ENCODE measurements at places on chromosomes 2 and 18.

DNA sequence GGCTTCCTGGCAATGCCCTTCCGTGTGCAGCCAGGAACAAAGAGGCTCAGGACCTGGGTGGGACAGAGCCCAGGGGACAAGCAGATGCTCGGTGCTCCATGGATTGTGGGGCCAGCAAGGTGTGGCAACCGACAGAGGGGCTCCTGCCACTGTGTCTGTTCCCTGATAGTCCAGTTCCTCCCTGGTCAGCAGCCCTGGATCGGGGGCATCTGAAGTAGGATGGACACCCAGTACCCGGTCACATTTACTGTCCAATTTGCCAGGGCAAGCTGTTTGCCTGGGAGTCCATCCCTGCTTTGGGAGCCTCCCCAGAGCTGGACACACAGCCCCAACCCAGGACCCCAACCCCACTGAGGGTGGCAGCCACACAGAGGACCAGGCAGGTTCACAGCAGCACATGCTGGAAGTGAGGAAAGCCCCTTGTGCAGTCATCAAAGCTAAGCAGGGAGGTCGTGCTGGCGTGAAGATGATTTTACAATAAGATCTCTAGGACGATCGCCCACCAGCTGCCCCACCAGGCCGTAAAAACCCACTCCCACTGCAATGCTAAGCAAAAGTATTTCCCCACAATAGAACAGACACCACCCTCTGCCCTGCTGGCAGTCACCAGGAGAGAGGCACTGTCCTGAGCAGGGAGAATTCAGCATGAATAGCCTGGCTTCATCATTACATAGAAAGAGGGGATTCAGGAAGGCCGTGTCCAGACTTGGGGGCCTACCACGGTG lies 141.7 kb downstream of the NDUFA10 start:
- H3K4me3 ChIP-seq, result no peak overlapping the region
- H3K4me1 ChIP-seq, result no peaks in the 10 kb centered on the region
- peaks cover 18% of the 10 kb centered on the region for H3K27me3 ChIP-seq

DNA sequence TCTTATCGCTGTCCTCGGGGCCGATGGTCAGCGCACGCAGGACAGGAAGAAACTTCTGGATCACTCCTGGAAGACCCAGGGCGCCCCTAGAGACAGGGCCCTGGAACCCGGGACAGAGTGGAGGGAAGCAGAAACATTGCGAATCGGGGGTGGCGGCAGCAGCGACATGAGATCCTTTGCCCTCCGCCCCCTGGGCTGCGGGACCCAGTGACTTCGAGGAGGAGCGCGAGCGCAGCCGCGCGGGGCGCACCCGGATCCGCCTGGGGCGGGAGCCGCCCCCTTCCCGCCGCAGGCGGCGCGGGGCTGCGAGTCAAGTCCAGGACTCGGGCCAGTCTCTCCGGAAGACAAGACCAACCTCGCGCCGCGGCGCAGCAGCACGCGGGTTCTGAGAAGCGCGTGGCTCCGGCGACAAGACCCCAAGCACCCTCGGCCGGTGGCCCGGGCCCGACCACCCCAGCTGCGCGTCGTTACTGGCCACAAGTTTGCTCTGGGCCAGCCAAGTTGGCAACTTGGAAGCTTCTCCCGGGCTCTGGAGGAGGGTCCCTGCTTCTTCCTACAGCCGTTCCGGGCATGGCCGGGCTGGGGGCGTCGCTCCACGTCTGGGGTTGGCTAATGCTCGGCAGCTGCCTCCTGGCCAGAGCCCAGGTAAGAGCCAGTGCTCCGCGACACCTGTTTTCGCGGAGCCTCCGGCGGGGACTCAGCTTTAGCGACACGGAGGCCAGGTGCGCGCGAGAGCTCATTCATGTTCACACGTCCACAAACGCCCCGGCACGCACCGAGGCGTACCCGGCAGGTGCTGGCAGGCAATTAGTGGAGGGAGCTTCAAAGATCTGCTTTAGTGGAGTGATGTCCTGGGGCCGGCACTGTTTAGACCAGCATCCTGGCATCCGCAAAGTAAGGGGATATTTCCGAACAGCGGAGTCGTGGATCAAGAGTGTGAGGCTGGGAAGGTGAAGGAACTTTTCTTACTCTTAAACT lies at the start of gene PTH2R:
TSS of gene PTH2R (plus strand) at position 319 of the 978 bp plus-strand sequence. CDS start at position 571, 252 bp downstream.
- H3K36me3 ChIP-seq, result no peaks in the 10 kb centered on the region
- no peak for DNase-seq
- H3K4me1 ChIP-seq, result peaks cover 5% of the 10 kb centered on the region
- no peak within 1 kb of the TSS for H3K27ac ChIP-seq
- H3K27me3 ChIP-seq, result peaks cover 45% of the 10 kb centered on the region
- no peak within 1 kb of the TSS for H3K4me3 ChIP-seq

GRCh38 chr18:63132819-63133200 lies 186.8 kb downstream of the BCL2 start:
- peak overlapping the region; percentile 66 for H3K27ac ChIP-seq
- no peak overlapping the region for H3K4me3 ChIP-seq
- H3K27me3 ChIP-seq, result no peaks in the 10 kb centered on the region
- peaks cover 63% of the 10 kb centered on the region for H3K4me1 ChIP-seq

DNA sequence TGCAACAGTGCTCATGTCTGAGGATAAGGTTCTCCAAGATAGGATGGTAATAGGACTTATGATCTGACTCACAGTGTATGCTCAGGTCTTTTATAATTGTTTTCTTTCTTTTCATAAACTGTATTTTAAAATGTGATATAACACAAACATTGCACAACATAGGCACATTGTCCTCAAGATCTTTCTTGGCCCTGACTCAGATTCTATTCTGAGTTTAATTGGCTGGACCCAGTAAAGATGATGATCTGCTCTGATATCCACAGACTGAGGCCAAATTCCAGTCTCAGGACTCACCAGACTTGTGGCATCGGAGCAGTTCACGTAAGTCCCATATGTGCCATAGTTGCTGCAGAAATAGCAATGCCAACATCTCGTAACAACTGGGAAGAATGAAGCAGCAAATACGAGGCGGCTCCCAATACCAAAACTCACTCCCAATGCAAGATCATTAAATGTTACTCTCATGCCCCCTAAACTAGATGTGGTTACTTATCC lies 448.9 kb upstream of the SLC14A2 start:
- no peak overlapping the region for H3K4me3 ChIP-seq
- DNase-seq, result no peak
- no peaks in the 10 kb centered on the region for H3K36me3 ChIP-seq
- H3K27me3 ChIP-seq, result peaks cover 11% of the 10 kb centered on the region
- no peak overlapping the region for H3K27ac ChIP-seq

GRCh38 chr2:101479810-101480209 lies 4.9 kb upstream of the RFX8 start:
- no peak for DNase-seq
- H3K27ac ChIP-seq, result no peak overlapping the region

DNA sequence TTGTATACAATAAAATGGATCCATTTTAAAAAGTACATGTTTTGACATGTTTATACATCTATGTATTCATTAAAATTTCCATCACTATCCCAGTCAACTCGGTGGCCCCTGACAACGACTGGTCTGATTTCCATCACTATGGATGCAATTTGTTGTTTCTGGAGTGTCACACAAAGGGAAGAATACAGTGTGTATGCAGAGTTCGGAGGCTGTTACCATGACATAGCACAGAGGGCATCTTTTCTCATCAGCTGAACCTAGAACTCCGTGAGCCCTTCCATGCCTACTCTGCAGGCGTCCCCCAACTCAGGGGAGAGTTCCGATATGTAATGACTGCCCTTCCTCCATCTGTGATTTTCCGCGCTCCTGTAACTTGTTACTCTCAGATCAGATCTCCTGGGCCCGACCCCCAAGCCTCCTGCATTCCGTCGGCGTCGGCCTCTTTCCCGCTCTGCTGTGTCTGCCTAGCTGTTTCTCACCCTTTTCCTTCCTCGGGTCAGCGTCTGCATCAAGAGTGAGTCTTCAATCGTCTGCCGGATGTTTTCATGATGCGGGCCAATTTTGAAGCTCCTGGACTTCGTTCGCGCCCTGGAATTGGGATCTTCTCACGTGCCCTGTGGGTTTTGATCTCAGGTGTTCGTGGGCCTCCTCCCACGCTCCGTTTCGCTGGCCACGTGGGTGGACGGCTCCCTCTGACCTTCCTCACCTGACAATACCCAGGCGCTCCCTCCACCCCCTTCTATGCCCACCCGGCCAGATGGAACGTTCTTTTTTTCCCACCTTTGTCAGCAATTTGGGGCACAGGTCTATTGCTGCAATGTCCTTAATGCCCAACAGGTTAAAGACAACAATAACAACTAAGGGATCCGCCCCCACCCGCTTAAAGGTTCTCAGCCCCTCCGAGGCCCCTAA lies 161.0 kb downstream of the TWIST2 start:
- no peak for DNase-seq
- no peak overlapping the region for H3K27ac ChIP-seq
- H3K4me3 ChIP-seq, result no peak overlapping the region
- no peaks in the 10 kb centered on the region for H3K27me3 ChIP-seq
- H3K4me1 ChIP-seq, result no peaks in the 10 kb centered on the region
- no peaks in the 10 kb centered on the region for H3K36me3 ChIP-seq

- peaks cover 41% of the 10 kb centered on the region for H3K4me1 ChIP-seq
- peaks cover 46% of the 10 kb centered on the region for H3K36me3 ChIP-seq
- no peak overlapping the region for H3K4me3 ChIP-seq
- DNase-seq, result peak; percentile 77
Measured at GRCh38 chr2:240579771-240580614, 6.5 kb upstream of the CAPN10 start.

DNA sequence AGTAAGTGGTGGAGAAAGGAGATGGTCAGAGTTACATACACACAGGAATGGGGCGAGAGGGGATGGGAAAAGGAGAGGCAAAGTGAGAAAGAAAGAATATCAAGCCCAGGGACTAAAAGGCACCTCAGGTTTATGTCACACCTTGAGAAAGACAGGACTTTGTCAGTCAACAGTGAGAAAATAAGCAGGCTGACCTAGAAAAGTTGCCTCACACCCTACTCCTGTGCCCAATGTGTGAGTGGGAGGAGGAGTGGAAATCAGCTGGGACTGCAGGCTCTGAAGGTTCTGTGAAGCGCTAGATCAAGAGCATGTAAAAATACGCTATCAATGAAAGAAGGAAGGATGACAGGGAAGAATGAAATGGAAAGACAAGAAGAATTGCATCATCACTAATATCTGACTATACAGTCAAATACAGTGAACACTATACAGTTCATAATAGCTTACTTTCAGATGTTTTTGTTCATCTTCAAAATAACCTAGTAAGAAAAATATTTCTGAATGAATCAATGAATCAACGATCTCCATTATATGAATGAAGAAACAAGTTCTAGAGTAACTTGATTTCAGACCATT lies 10.7 kb downstream of the VPS54 start:
- H3K27ac ChIP-seq, result no peak overlapping the region
- H3K36me3 ChIP-seq, result peaks cover 23% of the 10 kb centered on the region
- H3K4me1 ChIP-seq, result peaks cover 4% of the 10 kb centered on the region
- no peak for DNase-seq
- no peak overlapping the region for H3K4me3 ChIP-seq
- H3K27me3 ChIP-seq, result no peaks in the 10 kb centered on the region

- no peaks in the 10 kb centered on the region for H3K4me1 ChIP-seq
- H3K27ac ChIP-seq, result no peak overlapping the region
- no peaks in the 10 kb centered on the region for H3K27me3 ChIP-seq
- DNase-seq, result peak; percentile 56
- no peaks in the 10 kb centered on the region for H3K36me3 ChIP-seq
- no peak overlapping the region for H3K4me3 ChIP-seq
Measured at GRCh38 chr2:33372940-33373553, 103.4 kb upstream of the RASGRP3 start.

All from activated CD8-positive, alpha-beta T cell treated with anti-CD3 and anti-CD28 coated beads, Interleukin-2, amount 10 ng/mL, durations not matched to agents 7 days and 5 days (primary cell).